ENCODE measurements at places on chromosomes 11 and 22. TPM values are rescaled to one million over a fixed set of nuclear protein-coding genes. Genes with fewer than 3 reads are reported as not detected.

DNA sequence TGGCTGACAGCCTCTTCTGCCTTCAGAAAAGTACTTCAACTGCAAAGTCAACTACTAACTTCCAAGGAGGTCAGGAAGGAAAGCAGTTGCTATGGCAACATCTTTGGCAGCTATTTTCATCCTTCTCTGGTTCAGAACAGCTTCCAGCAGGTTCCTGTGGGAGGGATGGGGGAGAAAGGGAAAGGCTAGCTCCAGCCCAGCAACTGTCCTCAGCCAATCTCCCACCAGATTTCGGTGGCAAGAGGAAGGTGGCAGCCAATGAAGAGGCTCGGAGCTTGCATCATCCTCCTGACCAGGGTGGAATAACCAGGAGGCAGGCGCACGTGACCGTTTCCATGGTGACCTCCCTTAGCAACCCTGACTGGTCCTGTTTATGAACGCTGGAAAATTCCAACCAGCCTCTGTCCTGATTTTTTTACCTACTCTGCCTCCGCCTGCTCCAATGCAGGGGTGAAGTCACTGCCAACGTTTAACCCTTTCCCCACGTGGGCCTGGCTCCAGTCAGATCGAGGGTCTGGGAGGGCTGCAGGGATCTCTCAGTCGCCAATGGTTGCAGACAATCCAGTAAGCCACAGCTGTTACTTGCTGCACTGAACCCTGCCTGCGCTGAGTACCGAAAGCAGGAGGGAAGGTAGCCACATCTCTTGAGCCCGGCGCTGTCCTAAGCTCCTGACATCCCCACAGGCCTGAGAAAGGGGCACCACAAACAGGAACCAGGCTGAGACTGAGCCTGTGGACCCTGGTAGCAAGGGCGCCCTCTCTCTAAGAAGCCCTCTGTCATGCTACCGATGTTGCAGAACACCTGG lies 11.2 kb upstream of the MALAT1 start:
- DNase-seq, result peak; percentile 100

Gene SMIM38
- polyA plus RNA-seq, result 0.12 TPM

DNA sequence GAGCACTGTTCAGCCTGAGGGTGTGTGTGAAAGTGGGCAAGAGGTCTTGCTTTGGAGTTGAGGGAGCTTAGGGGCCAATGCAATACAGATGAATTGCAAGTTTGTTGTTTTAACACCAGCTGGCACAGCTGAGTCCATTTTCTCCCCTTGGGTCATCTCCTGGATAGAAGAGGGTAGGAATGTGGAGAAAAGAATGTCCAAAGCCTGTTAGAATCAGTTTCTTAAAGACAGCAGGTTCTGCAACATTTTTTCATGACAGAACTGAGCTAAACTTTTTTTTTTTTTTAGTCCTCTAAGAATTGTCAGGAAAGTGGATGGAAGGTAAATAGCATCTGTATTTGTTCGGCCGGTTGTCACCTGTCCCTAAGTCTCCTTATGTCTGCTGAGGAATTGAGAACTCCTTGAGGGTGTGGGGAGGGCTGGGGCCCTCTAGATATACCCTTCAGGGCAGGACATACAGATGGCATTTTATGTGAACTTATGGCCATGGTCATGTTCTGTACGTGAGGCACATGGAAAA lies 211.1 kb upstream of the CADM1 start:
- no peak for DNase-seq

DNA sequence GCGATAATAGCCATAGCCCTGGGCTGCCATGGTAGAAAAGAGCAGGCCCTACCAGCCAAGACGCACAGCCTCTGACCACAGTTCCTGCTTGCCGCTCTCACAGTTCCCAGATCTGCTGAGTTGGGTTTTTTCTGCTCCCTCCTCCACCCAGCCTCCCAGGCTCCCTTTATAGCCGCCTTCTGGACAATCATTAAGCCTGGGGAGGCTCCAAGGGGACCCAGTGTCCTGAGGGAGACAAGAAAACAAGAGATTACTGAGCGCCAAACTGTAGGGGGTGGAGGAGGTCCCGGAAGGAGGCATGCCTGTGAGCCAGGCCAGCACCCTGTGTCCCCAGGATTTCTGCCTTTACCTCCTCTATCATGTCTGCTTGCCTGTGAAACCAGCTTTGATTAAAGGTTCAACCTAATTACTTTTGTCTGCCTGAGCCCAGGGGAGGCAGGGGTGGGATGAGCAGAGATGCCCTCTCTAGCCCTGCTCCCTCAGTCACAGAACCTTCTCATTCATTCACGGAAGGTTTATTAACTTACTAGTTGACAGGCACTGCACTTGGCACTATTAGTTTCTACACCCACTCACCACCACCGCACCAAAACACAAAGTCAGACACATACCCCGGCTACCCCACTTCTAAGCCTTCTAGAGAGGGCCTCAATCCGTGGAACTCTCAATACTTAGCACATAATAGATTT lies 1.2 kb downstream of the SLC37A4 start:
- no peak for DNase-seq

Gene NXPE4
- not detected for polyA plus RNA-seq

DNA sequence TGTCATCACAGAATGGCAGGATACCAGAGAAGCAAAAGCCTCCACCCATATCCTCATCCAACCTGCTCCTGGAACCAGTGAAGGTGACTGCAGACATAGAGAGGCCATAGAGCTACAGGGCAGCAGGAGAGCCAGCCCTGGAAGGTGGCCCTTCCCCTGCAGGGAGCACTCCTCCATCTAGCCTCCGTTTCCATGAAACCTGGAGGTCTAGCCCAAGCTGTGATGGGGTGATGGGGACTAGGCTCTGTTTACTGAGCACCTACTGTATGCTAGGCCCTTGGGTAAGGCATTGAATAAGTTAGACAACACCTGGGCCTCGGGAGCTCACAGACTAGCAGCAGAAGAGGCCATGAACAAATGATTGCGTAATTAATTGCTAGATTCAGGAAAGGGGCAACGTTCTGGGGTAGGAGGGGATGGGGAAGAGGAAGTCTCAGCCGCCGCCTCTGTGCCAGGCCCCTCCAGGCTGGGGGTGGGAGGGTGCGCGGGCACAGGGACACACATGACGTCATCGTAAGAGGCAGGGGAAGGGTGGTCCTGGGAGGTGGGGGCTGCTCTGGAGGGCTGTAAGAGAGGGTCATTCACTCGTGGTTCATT lies 784 bp upstream of the SYNGR1 start:
- no peak for DNase-seq

GRCh38 chr22:50184004-50184901 lies 1.5 kb upstream of the TRABD start:
- DNase-seq, result peak; percentile 66

GRCh38 chr11:34909955-34910354 lies 6.2 kb downstream of the APIP start:
- no peak for DNase-seq

GRCh38 chr11:3849297-3849874 lies 6.1 kb upstream of the STIM1 start:
- no peak for DNase-seq

Gene PACSIN3
- polyA plus RNA-seq, result 284 TPM

GRCh38 chr11:76280151-76280881 lies 74.0 kb upstream of the WNT11 start:
- DNase-seq, result no peak

Gene RFPL1
- polyA plus RNA-seq, result not detected

DNA sequence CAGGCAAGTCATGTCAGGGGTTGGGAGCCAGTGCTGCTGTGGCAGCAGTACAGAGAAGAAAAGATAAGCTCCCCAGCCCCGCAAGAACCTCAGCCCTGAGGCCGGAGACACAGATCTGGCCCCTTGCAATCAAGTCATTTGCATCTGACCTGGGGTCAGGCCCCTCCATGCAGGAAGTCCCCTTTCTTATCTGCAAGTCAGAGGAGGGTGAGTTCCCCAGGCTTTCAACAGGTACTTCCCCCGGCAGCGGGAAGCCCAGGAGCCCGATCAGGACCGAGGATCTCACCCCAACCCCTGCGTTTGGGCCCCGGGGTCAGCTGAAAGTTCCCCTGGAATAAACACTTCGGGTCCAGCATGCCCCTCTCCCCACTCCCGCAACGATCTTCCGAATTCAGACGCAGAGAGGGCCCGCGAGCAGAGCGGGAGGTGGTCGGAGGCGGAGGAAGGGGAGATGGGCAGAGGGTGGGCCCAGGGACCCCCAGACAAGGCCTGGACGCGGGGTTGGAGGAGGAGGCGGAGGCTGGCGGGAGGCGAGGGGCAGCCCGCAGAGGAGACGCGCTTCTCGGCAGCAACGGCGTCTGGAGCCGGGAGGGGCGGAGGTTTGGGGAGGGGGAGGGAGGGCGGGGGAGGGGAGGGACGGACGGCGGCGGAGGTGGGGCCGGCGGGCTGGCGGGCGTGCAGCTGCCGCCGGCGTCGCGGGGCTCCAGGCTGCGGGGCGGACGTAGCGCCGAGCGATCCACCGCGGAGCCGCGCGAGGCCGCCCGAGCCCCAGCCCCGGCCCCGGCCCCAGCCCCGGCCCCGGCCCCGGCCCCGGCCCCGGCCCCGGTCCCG lies at the start of gene TSPAN18:
TSS of gene TSPAN18 (plus strand) at position 680 of the 831 bp plus-strand sequence. CDS start 179,455 bp downstream, outside the sequence.
- no peak for DNase-seq

DNA sequence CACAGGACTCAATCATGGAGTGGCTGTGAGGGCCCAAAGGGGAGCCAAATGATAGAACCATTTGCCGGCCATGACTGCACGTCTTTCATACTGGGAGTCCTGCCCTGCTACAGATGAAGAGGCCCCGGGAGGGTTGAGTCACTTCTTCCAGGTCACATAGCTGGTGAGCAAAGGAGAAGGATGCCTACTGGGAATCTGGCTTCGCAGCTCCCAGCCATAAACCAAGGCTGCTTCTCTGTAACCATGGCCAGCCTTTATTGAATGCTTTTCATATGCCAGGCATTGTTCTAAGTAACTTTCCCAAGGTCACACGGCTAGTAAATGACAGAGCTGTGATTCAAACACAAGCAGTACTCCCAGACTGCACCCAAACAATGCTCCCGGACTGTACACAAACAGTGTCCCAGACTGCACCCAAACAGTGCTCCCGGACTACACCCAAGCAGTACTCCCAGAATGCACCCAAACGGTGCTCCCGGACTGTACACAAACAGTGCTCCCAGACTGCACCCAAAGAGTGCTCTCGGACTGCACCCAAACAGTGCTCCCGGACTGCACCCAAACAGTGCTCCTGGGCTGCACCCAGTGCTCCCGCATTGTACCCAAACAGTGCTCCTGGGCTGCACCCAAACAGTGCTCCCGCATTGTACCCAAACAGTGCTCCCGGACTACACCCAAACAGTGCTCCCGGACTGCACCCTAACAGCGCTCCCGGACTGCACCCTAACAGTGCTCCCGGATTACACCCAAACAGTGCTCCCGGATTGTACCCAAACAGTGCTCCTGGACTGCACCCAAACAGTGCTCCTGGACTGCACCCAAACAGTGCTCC lies 89.8 kb downstream of the FBXO7 start:
- DNase-seq, result no peak

DNA sequence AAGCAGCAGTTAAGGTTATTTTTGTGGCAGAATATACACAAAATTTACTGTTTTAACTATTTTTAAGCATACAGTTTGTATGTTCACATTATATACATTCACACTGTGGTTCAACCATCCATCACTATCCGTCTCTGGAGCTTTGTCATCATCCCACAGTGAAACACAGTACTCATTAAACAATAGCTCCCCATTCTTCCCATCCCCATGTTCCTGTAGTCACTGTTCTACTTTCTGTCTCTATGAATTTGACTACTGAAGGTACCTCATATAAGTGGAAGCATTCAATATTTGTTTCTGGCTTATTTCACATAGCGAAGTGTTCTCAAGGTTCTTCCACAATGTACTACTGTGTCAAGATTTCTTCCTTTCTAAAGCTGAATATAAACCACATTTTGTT lies 32.6 kb downstream of the ZBTB44 start:
- no peak for DNase-seq

Gene SLC5A1
- 2.2 TPM for polyA plus RNA-seq

- DNase-seq, result no peak
Measured at GRCh38 chr22:37218399-37218770, 6.1 kb upstream of the SSTR3 start.

Gene MN1
- 17.7 TPM for polyA plus RNA-seq

Gene AASDHPPT
- polyA plus RNA-seq, result 49.6 TPM

Gene OR4A16
- polyA plus RNA-seq, result not detected

DNA sequence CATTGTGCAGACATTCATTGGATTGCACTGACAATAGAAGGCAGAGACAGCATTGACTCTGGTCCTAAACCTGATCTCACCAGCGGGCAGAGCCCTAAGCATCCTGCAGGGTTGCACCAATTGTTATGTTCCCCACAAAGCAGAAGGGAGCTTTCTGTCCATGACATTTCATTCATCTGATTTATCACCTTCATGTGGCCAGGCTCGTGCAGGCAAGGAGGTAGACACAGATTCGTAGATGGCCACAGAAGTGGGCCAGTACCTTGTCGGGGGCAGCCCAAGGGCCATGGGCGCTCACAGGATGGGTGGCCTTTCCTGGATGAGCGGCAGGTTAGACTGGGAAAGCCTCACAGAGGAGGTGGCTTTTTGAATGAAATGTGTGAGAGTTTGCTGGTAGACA lies 2.9 kb downstream of the TSKU start:
- no peak for DNase-seq

DNA sequence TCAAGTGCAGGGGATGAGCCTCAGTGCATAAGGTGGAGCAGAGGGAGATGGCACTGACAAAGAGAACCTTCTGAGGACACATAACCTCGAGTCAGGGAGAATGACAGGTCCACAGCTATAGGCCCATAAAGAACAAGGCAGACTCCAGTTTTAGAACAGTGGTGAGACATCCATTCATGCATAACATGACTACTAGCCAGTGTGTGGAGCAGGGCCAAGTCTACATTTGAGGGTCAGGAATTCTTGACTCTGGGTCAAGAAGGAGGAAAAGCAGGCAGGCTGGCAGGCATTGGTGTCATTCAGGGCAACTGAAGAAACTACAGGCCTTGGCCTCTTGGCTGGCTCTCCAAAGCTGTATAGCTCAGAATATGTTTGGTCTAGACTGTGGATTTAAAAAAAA lies 54.9 kb downstream of the MTNR1B start:
- no peak for DNase-seq

DNA sequence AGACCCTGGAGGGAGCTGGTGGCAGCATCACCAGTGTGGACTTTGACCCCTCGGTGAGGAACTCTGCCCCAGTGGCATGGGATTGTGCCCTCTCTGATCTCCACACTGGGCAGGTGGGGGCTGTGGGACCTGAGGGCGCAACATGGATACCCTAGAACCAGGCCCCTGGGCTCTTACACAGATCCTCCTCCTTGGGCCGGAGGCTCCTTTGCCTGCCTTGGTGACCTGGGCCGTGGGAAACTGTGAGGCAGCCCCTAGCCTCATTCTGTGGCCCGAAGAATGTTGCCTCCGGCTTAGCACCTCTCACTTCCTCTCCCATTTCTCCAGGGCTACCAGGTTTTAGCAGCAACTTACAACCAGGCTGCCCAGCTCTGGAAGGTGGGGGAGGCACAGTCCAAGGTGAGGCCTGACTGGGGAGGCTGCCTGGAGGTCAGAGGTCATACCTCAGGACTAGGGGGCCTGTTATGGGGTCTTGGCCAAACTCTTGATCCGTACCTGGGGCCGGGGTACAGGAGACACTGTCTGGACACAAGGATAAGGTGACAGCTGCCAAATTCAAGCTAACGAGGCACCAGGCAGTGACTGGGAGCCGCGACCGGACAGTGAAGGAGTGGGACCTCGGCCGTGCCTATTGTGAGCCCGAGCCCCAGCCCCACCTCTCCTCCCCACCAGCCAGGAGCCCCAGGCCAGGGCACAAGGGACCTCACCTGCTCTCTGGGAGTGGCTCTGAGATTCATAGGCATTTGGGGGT lies 12.2 kb downstream of the ATG16L2 start:
- DNase-seq, result no peak

Gene NTM
- 10.4 TPM for polyA plus RNA-seq

- DNase-seq, result no peak
Measured at GRCh38 chr11:26749927-26750326, 28.1 kb upstream of the SLC5A12 start.

Measured in hindlimb muscle (tissue), 1 donor.